ENCODE measurements at places on chromosomes 1 and 21.
A peak's percentile ranks its signal among the peaks of the same experiment; 100 is the strongest.

DNA sequence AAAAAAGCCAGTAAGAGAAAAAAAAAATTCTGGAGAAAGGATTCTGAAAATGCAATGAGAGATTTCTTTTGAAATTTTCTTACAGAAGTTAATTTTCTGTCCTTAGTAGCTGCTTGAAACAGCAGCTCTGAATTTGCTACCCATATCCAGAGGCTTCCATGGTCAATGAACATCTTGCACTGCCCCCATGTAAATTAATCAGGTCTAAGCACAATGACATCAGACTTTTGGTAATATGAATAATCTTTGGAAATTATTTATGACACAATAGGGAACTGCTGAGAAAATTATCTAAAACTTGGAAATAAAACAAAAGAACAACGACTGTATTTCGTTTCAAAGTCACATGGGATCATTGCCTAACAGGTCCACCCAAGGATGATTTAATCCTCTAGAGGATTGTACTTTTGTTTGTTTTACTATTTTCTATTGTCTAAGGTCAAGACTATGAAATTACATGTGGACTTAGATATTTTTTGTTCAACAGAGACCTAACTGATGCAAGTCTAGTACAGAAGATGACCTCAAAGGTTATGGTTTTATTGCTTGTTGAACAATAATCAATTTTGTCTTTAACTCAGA lies 312.1 kb downstream of the BACH1 start:
- no peak for DNase-seq

DNA sequence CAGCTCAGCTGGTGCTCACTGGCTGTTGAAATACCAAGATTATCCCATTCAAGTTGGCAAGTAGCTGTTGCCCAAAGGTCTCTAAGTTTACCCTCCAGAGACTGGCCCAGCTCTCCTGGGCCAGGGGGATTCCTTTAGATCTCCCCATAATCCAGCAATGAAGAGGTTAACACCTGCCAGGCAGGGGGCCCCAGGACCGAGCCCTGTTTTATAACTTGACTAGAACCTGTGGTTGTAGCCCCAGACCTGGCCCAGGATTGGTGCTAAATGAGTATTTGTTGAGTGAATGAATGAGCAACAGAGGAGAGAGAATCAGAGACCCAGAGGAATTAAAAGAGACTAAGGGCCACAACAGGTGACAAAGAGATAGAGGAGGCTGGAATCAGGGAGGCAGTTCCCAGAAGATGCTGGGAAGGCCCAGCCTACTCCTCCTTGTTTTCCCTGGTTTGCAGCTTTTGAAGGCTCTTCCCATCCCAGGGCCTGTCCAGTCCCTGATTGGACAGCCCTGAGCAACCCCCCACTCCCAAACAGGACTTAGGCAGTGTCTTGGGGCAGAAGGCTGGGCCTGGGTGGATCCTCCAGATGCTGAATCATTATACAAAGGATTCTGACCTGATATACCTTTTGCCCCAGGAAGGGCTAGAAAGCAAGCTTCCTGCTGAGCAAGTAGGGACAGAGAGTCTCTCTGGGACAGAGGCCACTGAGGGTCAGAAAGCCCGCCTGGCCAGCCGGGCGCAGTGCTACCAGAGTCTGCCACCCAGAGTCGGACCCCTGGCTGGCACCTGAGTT lies 2.4 kb upstream of the RHBG start:
- DNase-seq = no peak

DNA sequence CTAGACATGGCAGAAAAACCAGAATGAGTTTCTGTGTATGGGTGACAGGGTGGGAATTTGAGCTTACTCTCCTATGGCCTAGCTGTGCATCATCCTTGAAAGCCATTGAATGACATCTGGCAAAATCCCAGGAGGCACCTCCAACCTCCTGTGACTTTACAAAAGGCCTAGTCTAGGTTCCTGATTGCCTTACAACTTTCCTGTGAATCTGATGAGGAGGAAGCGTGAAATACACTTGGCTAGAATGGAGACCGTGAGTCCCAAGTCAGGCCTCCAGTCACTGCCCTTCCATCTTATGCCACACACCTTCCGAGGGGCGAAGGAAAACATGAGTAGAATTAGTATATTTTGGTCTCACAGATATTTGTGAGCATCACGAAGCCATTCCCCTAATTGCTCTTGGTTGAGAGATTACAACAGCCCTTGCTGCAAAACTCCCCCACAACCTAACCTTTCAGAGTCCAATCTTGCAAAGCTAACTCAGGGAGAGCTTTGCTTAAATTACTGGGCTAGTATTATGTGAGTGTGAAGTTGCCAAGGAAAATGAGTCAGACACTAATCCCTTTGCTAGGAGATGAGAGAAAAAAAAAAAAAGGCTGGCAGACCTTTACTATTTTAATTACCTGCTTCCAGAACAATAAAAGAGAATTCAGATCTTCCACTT lies 36.3 kb upstream of the PAXBP1 start:
- DNase-seq = no peak

GRCh38 chr1:66334318-66334717 lies 199.6 kb upstream of the SGIP1 start:
- no peak for DNase-seq

- DNase-seq = peak; percentile 84
Measured at GRCh38 chr1:111739925-111740765, 950 bp upstream of the INKA2 start.

- no peak for DNase-seq
Measured at GRCh38 chr1:3065797-3066196, 3.2 kb upstream of the PRDM16 start.

DNA sequence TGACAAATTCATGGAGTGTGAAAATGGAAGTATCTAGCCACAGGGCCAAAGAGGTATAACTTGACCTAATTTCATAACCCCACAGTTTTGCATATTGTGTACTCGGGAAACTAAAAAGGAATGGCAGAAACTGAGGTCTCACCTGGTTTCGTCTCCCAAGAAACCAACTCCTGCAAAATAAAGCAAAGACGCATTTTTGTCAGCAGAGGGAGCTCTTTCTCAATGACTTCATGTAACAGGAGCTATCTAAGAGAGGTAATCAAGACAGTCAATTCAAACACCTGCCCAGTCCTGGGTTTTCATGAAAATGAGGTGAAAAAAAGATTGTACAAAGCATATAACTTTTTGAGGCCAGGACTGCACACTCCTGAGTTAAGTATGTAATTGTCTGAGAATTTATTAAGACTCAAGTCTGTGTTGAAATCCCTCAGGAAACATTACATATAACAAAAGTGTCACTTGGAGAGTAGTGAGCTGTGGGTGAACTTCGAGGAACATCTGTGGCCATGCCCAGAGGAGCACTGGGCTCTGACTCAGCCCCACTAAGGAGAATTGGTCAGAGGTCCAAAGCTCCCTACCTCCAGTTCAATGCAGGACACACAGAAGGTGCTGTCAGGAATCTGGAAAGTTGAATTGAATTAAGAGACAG lies 17.6 kb downstream of the FCRL4 start:
- no peak for DNase-seq

DNA sequence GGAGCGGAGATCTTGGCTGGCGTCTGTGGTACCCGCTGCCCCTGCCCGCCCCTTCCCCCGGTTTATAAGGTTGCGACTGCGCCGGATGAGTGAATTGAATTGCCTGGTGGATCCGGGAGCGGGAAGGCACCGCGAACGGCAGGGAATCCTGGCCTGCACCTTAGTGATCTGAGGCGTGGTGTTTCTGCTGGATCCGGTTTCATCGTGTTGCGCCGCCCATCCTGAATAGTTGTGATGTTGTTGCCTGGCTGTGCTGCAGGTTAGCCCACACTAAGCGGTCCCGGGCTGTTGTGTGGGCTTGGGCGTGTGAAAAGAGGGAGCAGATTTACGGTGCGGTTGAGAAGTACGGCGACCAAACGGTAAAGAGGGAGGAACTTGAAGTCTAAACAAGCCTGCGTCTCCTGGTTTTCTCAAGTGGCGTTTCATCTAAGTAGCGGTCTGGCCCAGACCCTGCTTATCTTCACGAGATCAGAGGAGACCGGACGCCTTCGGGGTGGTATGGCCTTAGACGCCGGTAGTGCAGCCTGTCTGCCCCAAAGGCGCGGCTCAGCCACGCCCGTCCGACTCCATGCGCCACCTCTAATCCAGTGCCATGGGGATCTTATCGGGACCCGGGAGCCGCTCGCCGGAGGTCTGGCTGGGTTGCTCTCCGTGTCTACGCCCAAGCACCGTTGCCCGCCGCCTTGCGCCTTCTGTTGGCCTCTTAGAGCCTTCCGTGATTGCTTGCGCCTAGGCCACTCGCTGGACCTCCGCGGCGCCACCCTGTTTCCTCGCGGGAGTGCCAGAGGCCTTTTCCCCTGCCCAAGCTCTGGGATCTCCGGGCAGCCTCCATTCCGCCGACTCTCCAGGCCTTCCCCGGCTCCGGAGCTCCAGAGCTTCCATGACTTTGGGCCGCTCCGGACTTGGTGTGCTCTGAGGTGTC lies 87.5 kb upstream of the RHOU start:
- peak; percentile 58 for DNase-seq

GRCh38 chr21:42931560-42932235 lies 6.3 kb upstream of the ERVH48-1 start:
- DNase-seq = no peak

GRCh38 chr1:208074353-208074752 lies 163.4 kb upstream of the CD34 start:
- no peak for DNase-seq

- no peak for DNase-seq
Measured at GRCh38 chr1:73042403-73042802, 760.1 kb upstream of the NEGR1 start.
